ENCODE measurements at places on chromosomes 13 and 19. TPM values are rescaled to one million over a fixed set of nuclear protein-coding genes. Genes with fewer than 3 reads are reported as not detected.

- DNase-seq: no peak
Observed at GRCh38 chr13:99883805-99884204, 87.8 kb downstream of the ZIC5 start.

NPHS1 gene
- not detected for polyA plus RNA-seq

RFPL4AL1 gene
- not detected for polyA plus RNA-seq

GRCh38 chr13:23629566-23630272 is 59.5 kb downstream of the TNFRSF19 start:
- DNase-seq: no peak

GRCh38 chr13:49082653-49083536 is 107.2 kb downstream of the FNDC3A start:
- DNase-seq: no peak

- no peak for DNase-seq
Observed at GRCh38 chr19:10093295-10094186, 7.4 kb downstream of the SHFL start.
